ENCODE measurements at places on chromosomes 5 and 9. TPM values are rescaled to one million over a fixed set of nuclear protein-coding genes. Genes with fewer than 3 reads are reported as not detected.

The PCDHGC5 gene
- total RNA-seq = 1.4 TPM

The ENTPD8 gene
- total RNA-seq = 0.33 TPM

The TAF11L5 gene
- not detected for total RNA-seq

The SNCAIP gene
- total RNA-seq = 37.4 TPM

The BASP1 gene
- 31.7 TPM for total RNA-seq

The FAM200C gene
- total RNA-seq = 3.3 TPM

The CORO2A gene
- total RNA-seq = 0.48 TPM

The PRUNE2 gene
- 6.5 TPM for total RNA-seq

The RLN2 gene
- total RNA-seq = not detected

The PCDHGA4 gene
- total RNA-seq = 6.3 TPM

The SPATA24 gene
- total RNA-seq = 4.1 TPM

The INSL4 gene
- not detected for total RNA-seq

The FAM78A gene
- 6.5 TPM for total RNA-seq

The OTP gene
- not detected for total RNA-seq

The STKLD1 gene
- 0.33 TPM for total RNA-seq

The C9orf50 gene
- not detected for total RNA-seq

The SCGB3A2 gene
- not detected for total RNA-seq

The GDNF gene
- not detected for total RNA-seq

The GEMIN5 gene
- 22.7 TPM for total RNA-seq

The PDCD1LG2 gene
- 7.6 TPM for total RNA-seq

The C1QTNF3 gene
- total RNA-seq = 2.1 TPM

The PTGDS gene
- not detected for total RNA-seq

The MARCOL gene
- not detected for total RNA-seq

The ITGA2 gene
- total RNA-seq = 159 TPM

The ADAMTS19 gene
- not detected for total RNA-seq

The FAM163B gene
- total RNA-seq = not detected

The MEIKIN gene
- total RNA-seq = not detected

The TMED7 gene
- total RNA-seq = 129 TPM

The NSG2 gene
- total RNA-seq = not detected

The SLCO6A1 gene
- total RNA-seq = not detected

The RASEF gene
- total RNA-seq = not detected

The IGFBPL1 gene
- not detected for total RNA-seq
